Stimulated activated CD8-positive, alpha-beta memory T cell treated with anti-CD3 and anti-CD28 coated beads, Interleukin-15, amount 100 ng/mL, for 24 hours (primary cell): ENCODE measurements at places on chromosomes 4 and X.

GRCh38 chrX:57595381-57595811 is 3.6 kb downstream of the ZXDB start:
- no peak for DNase-seq

DNA sequence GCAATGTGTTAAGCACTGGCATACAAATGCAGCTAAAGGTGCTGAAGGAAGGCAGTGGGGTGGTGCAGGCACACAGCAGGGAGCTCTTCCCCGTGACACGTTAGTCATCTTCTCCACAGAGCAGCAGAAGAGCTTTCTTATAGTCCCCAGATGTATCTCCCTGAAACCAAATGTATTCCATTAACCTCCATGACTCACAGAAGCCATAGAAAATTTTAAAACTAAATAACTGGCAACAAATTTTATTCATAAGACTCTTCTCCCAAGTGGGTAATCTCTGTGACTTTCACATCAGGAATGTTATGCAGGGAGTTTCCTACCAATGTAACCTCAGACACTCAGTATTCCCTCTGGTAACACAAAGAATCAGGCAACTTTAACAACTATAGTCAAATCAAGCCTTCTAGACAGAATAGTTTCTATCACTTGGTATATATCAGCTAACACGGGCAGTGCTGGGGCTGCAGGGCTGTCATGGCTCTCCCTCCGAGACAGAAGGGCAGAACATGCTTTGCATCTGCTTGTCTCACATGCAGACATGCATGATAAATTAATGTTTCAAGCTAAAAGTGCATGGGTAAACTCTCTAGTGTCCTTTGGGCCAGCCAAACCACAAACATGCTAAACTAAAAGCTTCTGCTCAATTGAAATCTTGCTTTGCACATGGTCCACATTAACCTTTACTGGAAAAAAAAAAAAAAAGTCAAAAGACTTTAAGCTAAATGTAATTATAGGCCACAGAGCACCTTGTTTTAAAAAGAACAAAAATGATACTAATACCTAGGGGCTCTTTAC is 28.2 kb downstream of the ANXA5 start:
- no peak for DNase-seq

GRCh38 chrX:148517176-148517575 is 16.8 kb downstream of the AFF2 start:
- no peak for DNase-seq

- no peak for DNase-seq
Observed at GRCh38 chr4:156547439-156547838, 424.2 kb downstream of the PDGFC start.

DNA sequence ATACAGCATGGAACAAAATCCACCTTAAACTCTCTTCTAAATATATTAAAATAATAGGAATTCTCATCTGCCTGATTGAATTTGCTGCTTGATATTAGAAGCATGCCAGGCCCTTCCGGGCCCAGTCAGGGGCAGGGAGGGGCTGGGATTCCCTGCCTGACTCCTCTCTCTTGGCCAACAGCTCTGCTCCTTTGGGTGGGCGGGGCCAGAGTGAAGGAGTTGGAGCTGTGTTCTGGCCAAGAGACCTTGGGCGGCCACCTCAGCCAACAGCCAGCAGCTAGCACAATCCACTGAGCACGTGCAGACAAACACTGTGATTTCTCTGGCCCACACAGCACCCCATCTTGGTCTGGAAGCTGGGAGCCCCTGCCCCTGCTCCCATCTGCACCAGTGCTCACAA is 140.3 kb downstream of the PJA1 start:
- no peak for DNase-seq

GRCh38 chrX:107673933-107674479 is 45.7 kb downstream of the PRPS1 start:
- DNase-seq: peak; percentile 48

GRCh38 chr4:159240687-159241086 is 137.8 kb downstream of the RAPGEF2 start:
- DNase-seq: no peak

GRCh38 chrX:50497114-50497513 is 26.5 kb upstream of the DGKK start:
- no peak for DNase-seq

DNA sequence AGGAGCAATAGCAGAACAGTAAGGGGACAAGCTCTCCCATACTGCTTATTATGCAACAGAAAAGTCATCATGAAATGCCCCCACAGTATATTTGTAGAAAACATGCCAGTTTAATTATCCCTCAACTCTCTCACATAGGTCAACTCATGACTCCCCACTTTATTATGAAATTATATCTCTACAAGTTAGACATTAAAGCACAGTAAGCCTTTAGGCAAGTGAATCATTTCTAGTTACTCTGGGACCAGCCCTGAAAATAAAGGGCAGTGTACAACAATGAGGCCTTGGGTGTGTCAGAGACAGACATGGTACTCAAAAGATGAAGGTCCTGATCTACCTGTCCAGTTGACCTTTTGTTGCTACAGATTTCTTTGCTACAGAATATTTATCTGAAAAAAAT is 191.9 kb downstream of the FBXW7 start:
- no peak for DNase-seq

- DNase-seq: peak; percentile 72
Observed at GRCh38 chr4:159102622-159103383, at the start of gene RAPGEF2. RAPGEF2 (plus strand) TSS chr4:159103079; CDS start chr4:159104163, 1,084 bp downstream.

DNA sequence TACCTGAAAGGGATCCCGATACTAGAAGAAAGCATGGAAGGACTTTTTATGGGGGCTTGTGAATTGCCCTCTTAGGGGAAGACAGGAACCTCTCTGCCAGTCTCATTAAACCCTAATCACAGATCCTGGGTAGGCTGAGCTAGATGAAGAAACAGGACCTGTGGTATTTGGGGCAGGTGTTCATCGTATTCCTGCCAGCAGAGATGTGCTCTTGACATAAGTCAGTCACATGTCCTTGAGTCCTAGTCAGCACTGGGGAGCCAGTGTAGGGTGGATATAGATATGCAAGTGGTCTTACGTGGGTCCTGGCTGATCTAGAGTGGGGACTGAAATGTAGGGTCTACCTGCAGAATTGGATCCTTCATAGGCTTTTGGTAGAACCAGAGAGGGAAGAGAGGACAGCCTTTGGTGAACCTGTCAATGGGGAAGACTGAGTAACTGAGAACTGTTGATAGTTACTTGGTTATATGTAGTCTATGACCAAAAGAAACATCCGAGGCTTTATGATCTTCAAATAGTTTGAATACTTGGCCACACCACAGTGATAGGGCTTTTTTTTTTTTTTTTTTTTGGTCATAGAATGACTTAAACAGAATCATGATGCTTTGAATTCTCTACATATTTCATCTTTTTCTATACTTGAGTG is 63.5 kb upstream of the WDR1 start:
- no peak for DNase-seq

DNA sequence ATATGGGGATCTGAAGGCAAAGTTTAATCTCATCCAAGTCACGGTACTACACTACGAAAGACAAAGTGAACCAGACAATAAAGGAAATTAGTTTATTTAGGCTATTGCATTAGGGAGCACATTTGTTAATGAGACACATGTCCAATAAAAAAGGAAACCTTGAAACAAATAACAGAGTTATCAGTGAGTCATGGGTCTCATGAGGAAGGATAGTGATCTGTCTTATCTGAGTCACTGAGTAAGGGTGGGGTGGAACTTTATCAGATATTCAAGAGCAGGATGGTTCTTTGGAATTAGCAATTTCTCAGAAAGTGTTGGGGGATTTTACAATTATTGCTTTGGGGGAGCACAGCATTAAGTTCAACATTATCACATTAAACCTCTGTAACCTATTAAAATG is 188.9 kb upstream of the IL1RAPL1 start:
- DNase-seq: no peak

DNA sequence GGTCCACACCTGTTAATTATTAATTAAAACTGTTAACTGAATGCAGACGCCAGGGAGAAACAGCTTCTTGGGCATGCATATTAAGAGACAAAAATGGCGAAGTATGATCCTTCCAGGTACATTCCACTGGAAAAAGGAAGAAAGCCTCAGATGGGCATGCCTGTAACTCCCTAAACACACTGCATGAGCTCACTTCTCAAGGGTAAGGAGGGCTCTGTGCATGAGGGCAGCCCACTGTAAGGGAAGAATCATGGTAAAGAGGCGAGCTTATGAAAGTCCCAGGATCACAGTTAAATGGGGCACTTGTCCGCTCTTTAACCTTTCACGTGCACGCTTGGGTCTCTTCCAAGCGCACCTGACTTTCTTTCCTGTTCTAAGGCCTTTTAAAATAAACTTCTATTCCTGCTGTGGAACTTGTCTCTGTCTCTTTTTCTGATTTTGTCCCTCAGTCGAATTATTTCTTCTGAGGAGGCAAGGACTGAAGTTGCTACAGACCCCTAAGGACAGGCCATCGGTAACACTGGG is 321.7 kb downstream of the PPP1R2C start:
- no peak for DNase-seq

GRCh38 chr4:22070256-22070655 is 121.7 kb upstream of the KCNIP4 start:
- no peak for DNase-seq

DNA sequence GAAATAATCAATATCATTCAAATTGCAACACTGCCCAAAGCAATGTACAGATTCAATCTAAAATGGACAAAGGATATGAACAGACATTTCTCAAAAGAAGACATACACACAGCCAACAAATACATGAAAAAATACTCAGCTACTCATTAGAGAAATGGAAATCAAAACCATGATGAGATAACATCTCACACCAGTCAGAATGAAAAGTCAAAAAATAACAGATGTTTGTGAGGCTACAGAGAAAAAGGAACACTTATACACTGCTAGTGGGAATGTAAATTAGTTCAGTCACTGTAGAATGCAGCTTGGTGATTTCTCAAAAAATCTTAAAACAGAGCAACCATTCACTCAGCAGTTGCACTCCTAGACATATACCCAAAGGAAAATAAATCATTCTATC is 205.2 kb downstream of the DKK2 start:
- DNase-seq: no peak

- DNase-seq: no peak
Observed at GRCh38 chrX:119692191-119693039, 553 bp downstream of the SEPTIN6 start.
